ENCODE measurements at places on chromosomes 4 and X.

DNA sequence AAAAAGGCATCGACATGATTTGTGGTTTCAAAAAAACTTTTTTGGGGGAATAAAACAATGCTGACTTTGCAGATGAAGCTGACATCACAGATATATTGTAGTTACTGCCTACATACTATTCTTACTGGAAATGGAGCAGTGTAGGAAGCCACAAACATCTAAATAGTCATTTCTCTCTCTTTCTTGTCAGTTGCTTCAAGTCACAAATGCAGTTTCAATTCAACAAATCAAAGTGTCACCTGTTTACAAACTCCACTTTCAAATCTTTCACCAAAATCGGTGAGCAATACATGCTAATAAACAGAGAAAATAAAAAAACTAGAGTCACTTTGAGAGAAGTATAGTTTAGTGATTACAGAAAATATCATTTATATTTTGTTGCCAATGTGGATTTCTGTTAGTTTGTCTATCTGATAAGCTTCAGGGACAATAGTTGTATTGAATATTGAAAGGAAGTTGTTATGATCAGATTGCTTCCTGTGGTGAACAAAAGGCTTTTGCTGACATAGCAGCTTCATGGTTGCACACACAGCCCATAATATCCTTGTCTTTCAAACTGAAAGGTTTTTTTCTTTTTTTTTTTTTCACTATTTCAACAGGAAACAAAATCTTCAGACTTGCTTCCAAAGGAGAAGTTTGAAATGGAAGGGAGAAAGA lies 49.7 kb upstream of the PTPN13 start:
- no peak for DNase-seq

- no peak for DNase-seq
Observed at GRCh38 chrX:43975796-43976195, 2.6 kb upstream of the NDP start.

GRCh38 chrX:64229154-64229553 lies 1.3 kb downstream of the ASB12 start:
- DNase-seq = no peak

DNA sequence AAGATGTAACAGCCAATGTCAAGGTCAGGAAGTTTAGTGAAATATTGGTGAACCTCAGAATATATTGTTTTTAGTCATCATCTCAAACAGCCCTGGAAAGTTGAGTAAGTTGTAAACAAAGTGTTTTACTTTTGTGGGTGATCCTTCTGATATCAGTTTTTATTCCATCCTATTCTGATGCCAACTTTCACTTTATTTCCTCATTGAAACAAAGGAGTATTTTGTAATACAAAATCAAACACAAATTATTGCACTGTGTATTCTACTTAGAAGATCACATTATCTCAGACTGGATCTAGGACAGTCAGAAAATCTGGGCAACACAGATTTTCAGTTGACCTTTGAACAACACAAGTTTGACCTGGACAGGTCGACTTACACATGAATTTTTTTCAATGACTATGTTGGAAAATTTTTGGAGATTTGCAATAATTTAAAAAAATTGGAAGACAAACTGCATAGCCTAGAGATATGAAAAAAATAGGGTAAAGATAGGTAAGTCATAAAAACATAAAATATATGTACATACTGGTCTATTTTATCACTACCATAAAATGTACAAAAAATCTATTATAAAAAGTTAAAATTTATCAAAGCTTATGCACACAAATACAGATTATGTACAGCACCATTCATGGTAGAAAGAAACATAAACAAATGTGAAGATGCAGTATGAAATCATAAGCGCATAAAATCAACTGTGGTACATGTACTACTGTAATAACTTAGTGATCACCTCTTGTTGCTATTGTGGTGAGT lies 709.1 kb upstream of the FAM241A start:
- no peak for DNase-seq
